Fibroblast of the aortic adventitia (primary cell): ENCODE measurements at places on chromosomes 7 and 10.

GRCh38 chr10:43809211-43809930 is 160.7 kb upstream of the ZNF32 start:
- peak; percentile 92 for DNase-seq

- no peak for DNase-seq
Observed at GRCh38 chr7:23208316-23208715, 26.5 kb downstream of the NUP42 start.

DNA sequence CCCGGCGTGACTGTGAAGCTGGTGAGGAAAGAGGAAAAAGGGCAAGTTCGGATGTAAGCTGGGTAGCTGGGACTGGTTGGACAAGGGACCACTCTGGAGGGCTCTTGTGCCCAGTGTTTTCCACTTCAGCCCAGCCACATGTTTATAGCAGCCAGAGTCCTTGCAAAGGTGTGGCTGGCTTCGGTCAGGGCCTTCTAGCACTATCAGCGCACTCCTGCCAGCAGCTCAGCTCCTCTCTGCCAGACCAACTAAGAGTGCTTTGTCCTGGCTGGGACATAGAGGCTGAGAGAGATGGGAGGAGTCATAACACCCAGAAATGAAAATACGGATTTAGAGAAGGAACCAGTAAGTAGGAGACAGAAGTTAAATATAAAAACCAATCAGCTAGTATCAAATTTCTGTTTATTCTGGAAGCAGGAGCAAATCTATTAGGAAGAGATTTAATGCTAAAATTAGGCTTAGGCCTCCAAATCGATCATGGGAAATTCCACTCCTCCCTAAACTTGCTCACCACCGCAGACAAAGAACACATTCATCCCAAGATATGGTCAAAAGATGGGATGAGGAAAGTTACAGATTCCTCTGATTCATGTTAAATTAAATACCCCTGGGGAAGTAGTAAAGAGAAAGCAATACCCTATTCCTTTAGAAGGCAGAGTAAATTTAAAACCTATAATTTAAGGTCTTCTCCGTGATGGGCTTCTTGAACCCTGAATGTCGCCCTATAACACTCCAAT is 135.0 kb downstream of the RALA start:
- peak; percentile 42 for DNase-seq

GRCh38 chr7:16174253-16174652 is 247.1 kb downstream of the CRPPA start:
- no peak for DNase-seq

- peak; percentile 64 for DNase-seq
Observed at GRCh38 chr7:32587411-32587948, 92.2 kb downstream of the AVL9 start.

DNA sequence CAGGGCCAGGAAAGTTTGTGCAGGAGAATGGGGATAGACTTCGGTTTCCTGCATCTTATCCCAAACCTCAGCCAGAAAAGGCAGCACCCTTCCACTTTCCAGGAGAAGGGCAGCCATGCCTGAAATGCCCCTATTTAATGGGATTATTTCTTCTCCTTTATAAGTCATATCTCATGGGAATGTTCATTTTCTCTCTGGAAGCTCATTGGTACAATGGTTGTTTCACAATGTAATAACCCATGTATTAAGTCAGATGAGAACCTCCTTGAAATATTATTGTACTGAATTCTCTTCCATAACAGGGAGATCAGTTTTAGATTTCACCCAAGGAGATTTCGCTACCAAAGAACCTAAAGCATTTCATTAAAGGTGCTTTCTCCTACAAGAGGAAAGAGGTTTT is 457.5 kb downstream of the KCNMA1 start:
- no peak for DNase-seq

DNA sequence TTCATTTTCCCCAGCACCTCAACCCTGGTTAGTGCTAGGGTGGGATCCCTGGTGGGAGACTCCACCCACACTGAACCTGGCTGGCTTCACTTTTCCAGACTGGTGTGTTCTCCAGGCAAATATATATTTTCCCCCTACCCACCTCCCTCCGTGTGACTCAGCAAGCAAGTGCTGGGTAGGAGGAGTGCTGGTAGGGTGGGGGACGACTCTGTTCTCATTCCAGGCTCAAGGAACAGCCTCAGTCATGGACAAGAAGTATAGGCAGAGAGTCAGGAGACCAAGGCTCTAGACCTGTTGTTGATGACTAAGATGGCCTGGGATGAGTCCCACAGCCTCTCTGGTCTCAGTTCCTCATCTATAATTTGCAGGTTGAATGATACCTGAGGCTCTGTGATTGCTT is 328.1 kb downstream of the KCNMA1 start:
- no peak for DNase-seq

DNA sequence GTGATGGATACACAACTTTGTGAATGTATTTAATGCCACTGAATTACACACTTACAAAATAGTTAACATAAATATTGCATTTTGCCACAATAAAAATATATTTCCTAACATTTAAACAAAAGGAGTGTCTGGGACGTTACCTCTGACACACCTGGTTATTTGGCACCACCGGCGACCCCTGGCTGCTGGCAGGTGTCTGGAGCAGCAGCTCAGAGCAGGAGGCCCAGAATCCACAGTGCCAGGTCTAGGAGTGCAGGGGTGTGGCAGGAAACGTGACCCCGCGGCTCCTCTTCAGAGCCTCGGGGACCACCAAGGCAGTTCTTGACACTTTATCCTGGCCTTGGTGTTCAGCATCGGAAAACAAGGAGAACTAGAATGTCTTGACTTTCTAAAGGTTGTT is 46.3 kb downstream of the MGMT start:
- DNase-seq, result no peak

- no peak for DNase-seq
Observed at GRCh38 chr7:157476201-157476600, 139.4 kb downstream of the DNAJB6 start.

DNA sequence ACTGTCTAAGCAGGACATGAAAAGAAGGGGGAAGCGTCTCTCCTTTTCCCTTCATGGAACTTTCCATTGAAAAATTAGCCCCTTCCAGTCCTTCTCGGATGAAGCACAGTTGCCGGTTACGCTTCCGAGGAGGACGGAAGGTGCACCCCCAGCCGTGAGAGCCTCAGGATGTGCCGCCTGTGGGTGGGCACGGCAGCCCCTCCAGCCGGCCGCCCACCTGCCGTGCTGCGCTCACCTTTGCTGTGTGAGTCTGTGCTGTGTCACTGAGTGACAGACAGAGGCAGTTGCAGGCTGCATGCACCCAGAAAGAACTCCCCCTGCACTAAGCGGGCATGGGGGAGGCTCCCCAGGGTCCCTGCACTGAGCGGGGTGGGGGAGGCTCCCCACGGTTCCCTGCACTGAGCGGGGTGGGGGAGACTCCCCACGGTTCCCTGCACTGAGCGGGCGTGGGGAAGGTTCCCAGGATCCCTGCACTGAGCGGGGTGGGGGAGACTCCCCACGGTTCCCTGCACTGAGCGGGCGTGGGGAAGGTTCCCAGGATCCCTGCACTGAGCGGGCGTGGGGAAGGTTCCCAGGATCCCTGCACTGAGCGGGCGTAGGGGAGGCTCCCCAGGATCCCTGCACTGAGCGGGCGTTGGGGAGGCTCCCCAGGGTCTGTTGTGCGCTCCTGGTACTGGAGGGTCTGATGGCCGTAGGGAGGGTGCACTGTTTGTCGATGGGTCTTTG is 74.2 kb downstream of the DNAJB6 start:
- no peak for DNase-seq

GRCh38 chr7:158414002-158414401 is 173.6 kb downstream of the PTPRN2 start:
- no peak for DNase-seq

DNA sequence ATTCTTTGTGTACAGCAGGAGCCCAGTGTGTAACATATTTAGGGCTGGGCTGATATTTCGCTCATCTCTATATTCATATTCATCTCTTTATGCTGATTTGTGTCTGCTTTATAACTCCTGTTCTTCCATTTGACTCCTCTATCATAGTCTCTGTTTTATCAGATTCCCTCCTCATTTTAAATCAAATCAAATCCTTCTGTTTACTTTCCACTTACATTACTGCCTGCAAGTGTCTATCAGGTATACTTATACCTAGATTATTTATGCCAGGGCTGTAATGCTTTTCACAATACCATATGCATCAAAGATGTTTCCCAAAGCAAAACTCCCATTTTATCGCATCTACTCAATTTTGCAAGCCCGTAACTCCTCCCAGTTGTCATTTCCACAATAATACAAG is 990.7 kb downstream of the SORCS1 start:
- no peak for DNase-seq

DNA sequence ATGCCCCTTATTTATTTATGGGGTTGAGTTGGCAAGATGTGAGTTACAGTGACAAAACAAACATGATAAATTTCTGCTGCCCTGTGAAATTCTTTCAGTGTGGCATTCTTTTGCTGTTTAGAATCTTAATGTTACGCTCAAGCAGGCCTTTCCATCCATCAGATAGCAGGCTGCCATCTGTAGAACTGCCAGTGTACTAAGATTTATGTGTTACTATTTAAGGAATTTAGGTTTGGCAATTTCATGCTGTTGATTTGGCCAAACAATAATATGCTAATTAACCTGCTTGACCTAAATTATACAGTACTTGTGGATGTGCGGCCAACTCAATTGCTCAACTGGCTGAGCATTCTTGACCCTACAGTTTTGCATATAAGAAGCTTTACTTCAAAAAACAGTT is 477.7 kb upstream of the TPK1 start:
- no peak for DNase-seq

- no peak for DNase-seq
Observed at GRCh38 chr7:129373651-129374428, 60.4 kb upstream of the STRIP2 start.

- DNase-seq, result no peak
Observed at GRCh38 chr10:127407551-127407950, 141.6 kb upstream of the NPS start.

DNA sequence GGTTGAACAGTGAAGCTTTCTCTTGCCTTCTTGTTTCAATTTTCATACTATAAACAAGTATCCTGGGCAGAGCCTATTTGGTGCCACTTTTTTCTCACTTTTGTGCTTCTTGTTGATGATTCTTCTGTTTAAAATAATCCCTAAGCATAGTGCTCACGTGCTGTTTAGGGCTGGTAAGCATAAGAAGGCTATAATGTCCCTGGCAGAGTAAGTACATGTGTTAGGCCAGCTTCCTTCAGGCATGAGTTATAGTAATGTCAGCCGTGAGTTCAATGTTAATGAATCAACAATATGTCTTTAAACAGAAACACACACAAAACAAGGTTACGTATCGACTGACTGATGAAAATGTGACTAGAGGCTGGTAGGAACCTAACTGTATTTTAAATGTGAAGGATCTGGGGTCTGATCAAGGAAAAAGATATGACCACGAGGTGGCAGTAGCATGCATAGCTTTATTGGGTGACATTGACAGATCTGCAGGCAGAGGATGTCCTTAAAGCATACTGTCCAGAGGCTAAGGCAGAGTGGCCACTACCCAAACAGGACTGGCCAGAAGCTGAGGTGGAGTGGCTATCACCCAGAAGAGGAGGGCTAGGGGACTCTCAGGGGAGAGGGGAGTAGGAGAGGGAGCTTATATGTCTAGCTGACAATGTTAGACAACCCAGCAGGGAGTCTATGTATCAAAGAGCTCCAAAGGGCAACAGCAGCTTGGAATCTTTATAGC is 113.7 kb downstream of the BRAF start:
- DNase-seq, result peak; percentile 79

- no peak for DNase-seq
Observed at GRCh38 chr7:69187824-69188333, 410.4 kb upstream of the AUTS2 start.

DNA sequence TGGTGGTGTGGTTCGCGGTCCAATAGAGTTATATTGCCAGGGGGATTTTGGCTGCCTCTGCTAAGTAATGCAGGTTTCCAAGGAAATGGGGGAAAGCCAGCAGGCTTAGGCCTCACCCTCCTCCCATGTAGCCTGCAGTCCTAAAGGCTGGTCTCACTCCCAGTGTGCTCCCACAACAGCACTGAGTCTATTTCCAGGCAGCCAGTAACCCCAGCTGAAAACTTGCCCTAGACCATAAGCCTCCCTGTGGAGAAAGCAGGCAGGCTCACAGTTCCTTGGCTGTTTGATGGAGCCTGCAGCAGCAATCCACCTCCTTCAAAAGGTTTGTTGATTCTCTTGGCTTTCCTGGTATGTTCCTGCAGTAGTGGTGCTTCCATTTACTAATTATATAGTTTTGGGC is 220.0 kb upstream of the ZNF804B start:
- DNase-seq, result no peak

DNA sequence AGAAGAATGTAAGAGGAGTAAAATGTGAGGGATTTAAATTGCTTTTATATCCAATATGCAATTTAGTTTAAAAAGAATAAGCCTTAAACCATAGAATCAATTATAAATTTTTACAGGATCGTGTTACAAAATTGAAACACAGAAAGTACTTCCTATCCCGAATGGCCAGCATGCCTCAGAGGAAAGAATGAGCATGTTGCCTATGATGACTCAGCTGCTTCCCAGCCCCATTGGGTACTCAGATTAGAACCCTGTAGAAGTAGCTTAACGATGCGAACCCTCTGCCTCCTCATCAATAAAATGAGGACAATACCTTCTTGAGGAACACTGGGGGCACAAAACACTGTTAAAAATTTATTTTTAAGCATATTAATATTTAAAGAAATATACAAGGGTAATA is 113.4 kb upstream of the CDK1 start:
- peak; percentile 18 for DNase-seq

DNA sequence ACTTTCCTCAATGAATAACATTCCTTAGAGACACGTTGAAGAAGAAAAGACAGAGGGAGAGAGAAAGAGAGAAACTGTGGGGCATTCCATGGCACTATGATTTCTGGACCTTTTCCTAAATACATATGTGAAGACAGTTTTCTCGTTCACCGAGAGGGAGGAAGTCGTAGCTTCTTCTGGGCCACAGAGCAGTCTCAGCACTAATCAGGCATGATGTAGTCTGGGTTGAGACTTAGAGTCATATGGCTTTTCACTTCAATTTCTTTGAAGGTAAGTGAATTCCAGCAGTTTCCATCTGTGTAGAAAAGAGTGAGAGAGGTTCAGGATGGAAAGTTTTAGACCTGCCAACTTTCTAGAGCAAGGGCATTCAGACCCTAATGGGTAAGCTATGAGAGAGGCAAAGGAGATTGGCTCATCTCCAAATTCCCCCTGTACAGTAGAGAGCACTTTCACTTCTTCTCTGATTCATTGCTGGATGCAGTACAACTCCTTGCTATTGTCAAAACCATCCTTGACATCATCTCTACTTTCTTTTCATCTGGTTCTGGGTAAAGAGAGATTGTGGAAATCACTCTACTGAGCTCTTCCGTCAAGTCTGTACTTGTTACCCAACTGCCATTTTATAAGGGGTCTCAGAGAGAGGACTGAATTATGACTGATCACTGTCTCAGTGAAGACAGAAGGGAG is 31.5 kb upstream of the OR9A4 start:
- no peak for DNase-seq

- peak; percentile 44 for DNase-seq
Observed at GRCh38 chr10:62972103-62972502, 155.9 kb upstream of the EGR2 start.
